Sigmoid colon (tissue), 7 donors: ENCODE measurements at places on chromosomes 12 and 14. TPM values are rescaled to one million over a fixed set of nuclear protein-coding genes. Genes with fewer than 3 reads are reported as not detected.

The RTL1 gene
- not detected for total RNA-seq

The LRRC74A gene
- total RNA-seq: not detected

The PLEK2 gene
- total RNA-seq: not detected

The AICDA gene
- total RNA-seq: not detected

The AGAP2 gene
- total RNA-seq: 3.0 TPM
